ENCODE measurements at places on chromosomes 13 and 19.

DNA sequence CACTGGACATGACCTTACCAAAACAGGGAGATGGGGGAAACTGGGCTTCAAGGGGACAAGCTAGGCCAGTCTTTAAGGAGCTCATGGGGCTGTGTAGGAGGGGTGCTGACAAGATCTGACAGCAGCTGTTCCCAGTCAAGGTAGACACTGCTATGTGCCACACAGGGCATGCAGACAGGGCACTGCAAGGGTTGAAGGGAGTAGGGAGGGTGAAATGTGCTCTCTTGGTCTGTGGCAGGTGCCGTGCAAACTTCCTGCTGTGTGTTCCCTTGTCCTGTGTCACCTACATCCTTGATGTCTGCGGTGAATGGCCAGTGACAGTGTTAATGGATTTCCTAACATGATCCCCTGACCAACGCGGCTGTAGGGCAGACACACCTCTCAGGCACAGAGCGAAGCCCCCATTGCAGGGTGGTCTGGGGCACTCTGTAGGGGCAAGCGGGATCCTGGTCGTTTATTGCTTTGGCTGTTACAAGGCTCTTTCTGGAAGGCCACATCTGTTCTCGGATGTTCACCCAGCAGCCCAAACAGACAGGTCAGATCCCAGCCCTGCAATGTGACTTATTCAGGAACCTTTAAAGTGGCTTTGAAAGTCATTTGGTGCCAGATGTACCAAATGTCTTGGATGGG lies 199.5 kb upstream of the ZNF536 start:
- DNase-seq, result no peak

- peak; percentile 6 for DNase-seq
Measured at GRCh38 chr13:36298535-36299068, 988 bp upstream of the CCDC169 start.

GRCh38 chr13:76148926-76149325 lies 512.8 kb downstream of the LMO7 start:
- DNase-seq, result peak; percentile 81

DNA sequence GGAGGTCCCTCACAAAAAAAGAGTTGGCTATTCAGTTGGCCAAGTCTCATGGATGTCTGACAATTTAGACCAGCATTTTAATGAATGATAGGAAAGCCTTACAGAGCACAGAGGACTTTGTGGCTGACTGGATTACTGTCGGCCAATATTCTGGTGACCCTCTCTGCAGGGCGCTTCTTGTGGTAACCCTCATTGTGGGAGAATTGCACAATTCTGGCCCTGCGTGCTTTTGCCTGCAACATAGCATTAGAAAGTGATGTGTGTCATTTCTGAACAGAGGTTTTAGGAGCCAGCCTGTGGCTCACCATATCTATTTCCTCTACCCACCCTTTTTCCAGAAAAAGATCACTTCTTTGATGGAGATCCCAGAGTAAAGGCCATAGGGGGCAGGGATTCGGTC lies 71.4 kb downstream of the EFNB2 start:
- DNase-seq, result no peak

GRCh38 chr19:13056052-13056660 lies 46.5 kb downstream of the LYL1 start:
- DNase-seq, result peak; percentile 78

- peak; percentile 82 for DNase-seq
Measured at GRCh38 chr13:27374650-27375049, 49.8 kb upstream of the GTF3A start.

DNA sequence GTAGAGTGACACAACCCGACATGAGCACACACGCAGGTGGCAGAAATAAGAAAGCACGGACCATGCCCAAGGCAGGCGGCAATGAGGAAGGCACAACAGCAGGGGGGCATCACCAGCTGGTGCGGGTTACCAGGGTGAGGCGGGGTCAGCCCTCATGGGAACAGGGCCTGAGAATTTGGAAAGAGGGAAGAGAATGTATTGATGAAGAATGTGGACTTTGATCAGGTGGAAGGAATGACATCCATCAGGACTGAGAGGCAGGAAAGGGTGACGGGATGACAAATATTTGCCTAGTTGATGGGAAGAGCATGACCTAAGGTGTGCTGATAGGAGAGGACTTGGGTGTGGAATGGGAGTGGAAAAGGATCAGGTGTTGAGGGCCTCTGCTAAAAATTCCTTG lies 177.5 kb downstream of the ABCC4 start:
- no peak for DNase-seq

DNA sequence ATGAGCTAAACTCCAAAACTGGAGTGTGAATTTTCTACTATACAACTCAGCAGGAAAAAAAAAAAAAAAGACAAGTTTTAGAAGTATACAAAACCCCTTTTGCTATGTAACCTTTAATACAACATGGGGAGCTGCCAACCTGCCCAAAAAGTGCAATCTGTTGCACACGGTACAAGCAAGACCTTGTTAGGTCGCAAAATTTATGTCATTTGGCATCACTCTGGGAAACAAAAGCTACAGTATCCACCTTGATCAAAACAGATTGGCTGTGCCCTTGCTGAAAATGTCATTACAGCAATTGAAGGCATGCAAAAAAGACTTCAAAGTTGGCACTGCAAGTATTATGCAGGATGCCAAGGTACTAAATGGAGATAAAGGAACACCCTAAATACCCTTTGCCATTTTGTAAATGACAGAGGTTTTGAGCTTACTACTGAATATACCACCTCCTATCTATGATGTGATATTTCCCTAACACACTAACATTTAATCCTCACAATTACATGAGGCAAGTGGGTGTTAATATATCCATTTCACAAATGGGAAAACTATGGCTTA lies 150.1 kb downstream of the TBC1D4 start:
- no peak for DNase-seq

GRCh38 chr13:40961214-40961613 lies 57.9 kb downstream of the ELF1 start:
- no peak for DNase-seq

GRCh38 chr19:20051841-20052768 lies 12.8 kb upstream of the ZNF682 start:
- DNase-seq, result peak; percentile 99

DNA sequence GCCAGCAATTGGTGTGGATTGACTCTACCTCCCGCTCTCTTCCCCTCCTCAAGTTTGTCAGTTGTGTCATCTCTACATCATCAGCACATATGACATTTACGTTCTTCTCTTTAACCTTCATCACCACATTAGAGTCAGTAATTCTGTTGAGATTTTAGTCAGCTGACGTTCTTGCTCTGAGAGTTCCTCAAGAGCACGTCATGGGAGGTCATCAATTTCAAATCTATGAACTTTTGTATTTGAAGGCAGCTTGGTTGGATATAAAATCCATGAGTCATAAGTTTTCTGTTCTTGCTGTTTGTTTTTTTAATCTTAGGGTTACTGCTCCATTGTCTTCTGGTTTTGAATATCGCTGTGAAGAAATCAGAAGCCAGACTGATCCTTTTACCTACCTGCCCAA lies 21.8 kb upstream of the ARGLU1 start:
- DNase-seq, result no peak

DNA sequence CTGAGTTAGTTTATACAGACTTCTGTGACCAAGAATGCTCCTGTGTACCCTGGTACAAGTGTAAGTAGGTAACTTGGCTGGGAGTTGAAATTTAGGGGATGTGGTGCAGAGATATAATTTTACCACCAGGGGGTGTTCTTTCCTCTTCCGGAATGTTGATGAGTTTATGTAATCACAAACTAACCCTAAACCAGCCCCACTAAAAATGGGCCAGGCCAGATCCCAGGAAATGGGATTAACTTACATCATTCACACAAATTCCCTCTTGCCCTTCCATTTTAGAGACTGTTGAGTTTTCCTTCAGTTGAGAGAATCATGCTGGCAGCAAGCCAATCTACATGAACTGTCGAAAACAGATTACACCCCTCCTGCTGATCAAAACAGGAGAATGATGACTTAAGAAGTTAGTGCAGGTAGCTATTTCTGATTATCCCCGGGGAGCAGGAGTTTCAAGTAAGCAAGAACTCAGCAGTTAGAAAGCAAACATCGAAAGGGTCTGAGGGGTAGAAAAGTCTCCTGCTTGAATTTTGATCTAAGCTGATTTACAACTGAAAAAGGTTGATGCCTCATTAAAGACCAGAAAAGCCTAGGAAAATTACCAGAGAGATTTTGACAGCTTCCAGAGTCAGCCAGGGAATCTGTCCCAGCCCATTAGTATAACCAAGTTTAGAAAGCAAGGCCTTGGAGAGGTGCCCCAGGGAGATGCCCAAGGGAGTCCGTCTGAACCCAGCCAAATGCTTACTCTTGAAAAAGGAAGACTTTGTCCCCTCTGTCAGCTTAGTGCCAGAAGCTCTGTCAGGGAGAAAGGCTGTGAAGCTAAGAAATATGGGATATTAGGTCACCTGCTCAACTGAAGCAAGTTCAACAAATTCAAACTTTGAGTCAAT lies 32.3 kb upstream of the MED4 start:
- DNase-seq, result peak; percentile 83

- no peak for DNase-seq
Measured at GRCh38 chr19:1469255-1470054, 9.6 kb downstream of the C19orf25 start.

- DNase-seq, result no peak
Measured at GRCh38 chr13:112010714-112011113, 56.2 kb upstream of the SOX1 start.

- no peak for DNase-seq
Measured at GRCh38 chr19:22595918-22596341, 38.2 kb upstream of the ZNF492 start.

GRCh38 chr13:76029706-76030105 lies 393.6 kb downstream of the LMO7 start:
- DNase-seq, result no peak

GRCh38 chr19:16470911-16471811 lies 609 bp downstream of the EPS15L1 start:
- no peak for DNase-seq

GRCh38 chr19:41699231-41699967 lies 9.0 kb upstream of the CEACAM5 start:
- DNase-seq, result peak; percentile 1

DNA sequence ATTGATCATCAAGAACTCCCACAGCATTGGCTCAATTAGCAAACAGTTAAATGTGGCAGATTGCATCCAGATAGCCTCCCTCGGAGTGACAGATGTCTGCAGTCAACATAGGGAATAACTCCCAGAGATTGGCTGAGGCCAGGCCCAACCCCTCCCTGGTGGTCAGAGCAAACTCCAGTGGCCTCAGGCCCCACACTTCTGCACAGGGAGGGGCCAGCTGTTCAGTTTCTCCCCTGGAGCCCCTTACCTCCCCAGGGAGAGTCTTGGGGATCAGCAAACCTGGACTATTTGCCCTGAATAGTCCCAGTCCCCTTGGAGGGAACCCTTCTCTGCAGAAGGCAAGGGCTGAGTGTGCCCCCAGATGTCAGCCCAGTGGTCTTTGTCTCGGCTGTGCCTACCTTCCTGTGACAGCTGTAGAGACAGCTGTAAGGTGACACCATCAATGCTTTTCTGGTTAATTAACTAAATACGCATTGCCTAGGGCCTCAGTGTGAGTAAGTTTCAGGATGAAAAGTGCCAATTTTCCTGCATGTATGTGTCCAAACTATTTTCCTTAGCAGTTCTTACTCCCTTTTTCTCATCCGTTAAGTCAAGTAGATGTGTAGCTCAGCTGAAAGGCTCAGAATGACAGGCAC lies 102.7 kb upstream of the UQCRFS1 start:
- no peak for DNase-seq

DNA sequence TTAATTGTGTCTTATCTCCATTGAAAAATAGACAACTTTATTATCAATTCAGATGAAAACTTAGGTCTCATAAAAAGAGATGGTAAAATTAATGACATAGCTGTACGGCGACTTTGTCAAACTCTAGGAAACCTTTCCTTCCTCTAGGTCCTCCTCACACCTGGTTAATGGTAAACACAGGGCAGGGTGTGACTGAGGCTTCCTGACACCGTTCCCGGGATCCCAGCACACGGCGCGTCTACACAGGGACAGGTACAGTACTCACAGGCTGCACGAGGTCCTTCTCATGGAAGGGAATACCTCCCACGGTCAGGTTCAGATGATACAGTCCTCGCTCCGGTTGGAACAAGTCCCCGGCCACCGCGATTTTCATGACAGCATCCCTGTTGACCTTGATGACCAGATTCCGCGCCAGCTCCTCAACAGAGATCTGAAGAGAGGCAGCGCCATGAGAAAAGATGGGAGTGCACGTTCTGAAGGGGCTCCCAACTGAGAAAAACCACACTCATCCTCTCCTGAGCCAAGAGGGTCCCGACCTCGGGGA lies 35.5 kb downstream of the GAS6 start:
- DNase-seq, result no peak

GRCh38 chr19:54389553-54389952 lies 24.8 kb upstream of the LAIR1 start:
- DNase-seq, result no peak

GRCh38 chr19:54299126-54299498 lies 13.9 kb downstream of the LILRA5 start:
- DNase-seq, result no peak

GRCh38 chr19:36605877-36606478 lies 865 bp downstream of the ZNF382 start:
- no peak for DNase-seq

GRCh38 chr19:56223481-56223880 lies 21.4 kb downstream of the ZSCAN5C start:
- no peak for DNase-seq

DNA sequence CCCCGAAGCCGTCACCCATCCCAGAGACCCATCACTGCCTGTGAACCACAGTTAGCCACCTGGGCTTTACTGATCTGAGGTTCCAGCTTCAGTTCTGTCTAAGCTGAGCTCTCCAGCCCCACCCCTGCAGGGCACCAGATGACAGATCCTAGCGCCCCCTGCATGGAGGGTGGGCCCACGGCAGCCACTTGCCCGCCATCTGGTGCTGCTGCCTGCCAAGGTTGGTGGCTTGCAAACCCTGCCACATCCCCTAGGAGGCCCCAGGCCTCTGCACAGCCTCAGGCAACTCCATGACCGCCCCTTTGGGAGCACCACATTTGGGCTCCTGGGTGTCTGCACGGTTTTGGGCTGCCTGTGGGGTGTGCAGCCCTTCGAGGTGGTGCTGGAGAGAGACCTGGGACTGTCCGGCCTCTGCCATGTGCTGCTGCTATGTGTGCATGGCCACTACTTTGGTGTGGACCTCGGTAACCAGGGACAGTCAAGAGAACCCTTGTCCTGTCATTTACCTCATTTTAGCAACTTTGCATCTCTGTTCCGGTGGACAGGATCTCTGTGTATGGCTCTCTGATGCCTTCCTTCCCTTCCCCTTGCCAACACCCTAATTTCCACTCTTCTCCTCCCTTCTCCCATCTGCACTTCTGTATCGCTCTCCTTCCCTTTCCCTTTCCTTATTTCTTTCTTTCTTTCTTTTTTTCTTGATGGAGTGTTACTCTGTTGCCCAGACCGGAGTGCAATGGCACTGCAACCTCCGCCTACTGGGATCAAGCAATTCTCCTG lies 17.4 kb upstream of the SDHAF1 start:
- no peak for DNase-seq

- no peak for DNase-seq
Measured at GRCh38 chr13:99527301-99527700, 26.0 kb downstream of the TM9SF2 start.

GRCh38 chr19:10289167-10289835 lies 451 bp upstream of the ICAM5 start:
- peak; percentile 39 for DNase-seq

- no peak for DNase-seq
Measured at GRCh38 chr13:26327940-26328725, 74.2 kb downstream of the CDK8 start.

Data from kidney tubule cell (primary cell).